ENCODE measurements at places on chromosomes 6 and 20. TPM values are rescaled to one million over a fixed set of nuclear protein-coding genes. Genes with fewer than 3 reads are reported as not detected.

The MYBL2 gene
- total RNA-seq: 1.2 TPM

GRCh38 chr6:38459291-38459690 lies 180.4 kb downstream of the BTBD9 start:
- DNase-seq: no peak

- peak; percentile 7 for DNase-seq
Measured at GRCh38 chr20:46619445-46619844, 31.8 kb downstream of the SLC13A3 start.

DNA sequence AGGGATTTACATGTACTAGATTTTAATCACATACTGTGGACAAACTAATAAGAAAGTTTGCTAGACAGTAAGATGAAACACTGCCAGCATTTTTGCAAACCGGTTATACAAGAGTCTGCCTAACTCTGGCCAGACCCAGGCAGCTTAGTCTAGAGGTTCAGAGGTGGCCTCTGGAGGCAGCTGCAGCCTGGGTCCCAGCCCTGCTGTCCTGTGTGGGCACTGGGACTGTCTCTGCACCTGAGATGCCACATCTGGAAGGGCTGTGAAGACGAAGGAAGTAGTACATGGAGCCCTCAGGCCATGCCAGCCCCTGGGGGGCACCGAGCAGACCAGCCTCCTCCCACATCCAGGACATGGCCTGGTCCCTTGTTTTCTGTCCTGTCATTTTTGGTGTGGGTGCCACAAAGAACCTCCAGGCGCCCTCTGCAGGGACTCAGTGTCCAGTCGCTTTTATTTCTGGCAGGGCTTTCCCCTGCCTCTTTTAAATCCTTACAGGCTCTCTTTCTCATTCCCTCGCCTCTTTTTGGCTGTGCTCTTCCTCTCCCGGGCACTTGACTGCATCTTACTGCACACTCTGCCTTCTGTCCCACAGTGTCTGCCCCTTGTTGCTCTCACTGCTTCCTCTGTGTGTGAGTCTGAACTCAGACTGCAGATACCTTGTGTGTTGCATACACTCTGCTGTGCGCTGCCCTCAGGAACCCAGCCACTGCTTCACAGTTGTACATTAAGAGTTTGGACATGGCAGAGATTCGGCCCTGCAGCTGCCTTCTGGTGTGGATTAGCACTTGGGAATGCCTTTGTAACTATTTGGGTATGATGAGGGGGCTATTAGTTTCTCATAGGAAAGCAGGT lies 216.7 kb downstream of the ZDHHC14 start:
- DNase-seq: peak; percentile 41

- DNase-seq: no peak
Measured at GRCh38 chr20:609371-609964, 641 bp downstream of the TCF15 start.

The NR2E1 gene
- not detected for total RNA-seq

The ARHGAP40 gene
- 37.8 TPM for total RNA-seq

The PABPC1L gene
- 7.0 TPM for total RNA-seq

GRCh38 chr20:45636513-45636912 lies 5.4 kb upstream of the WFDC9 start:
- no peak for DNase-seq

The BPI gene
- not detected for total RNA-seq

GRCh38 chr20:64072498-64073063 lies 6.7 kb downstream of the RGS19 start:
- no peak for DNase-seq

- no peak for DNase-seq
Measured at GRCh38 chr6:133730881-133731280, 158.0 kb upstream of the TCF21 start.

- no peak for DNase-seq
Measured at GRCh38 chr20:61930776-61931475, 134.8 kb downstream of the TAF4 start.

GRCh38 chr6:143607974-143608373 lies 69.8 kb upstream of the PHACTR2 start:
- DNase-seq: no peak

DNA sequence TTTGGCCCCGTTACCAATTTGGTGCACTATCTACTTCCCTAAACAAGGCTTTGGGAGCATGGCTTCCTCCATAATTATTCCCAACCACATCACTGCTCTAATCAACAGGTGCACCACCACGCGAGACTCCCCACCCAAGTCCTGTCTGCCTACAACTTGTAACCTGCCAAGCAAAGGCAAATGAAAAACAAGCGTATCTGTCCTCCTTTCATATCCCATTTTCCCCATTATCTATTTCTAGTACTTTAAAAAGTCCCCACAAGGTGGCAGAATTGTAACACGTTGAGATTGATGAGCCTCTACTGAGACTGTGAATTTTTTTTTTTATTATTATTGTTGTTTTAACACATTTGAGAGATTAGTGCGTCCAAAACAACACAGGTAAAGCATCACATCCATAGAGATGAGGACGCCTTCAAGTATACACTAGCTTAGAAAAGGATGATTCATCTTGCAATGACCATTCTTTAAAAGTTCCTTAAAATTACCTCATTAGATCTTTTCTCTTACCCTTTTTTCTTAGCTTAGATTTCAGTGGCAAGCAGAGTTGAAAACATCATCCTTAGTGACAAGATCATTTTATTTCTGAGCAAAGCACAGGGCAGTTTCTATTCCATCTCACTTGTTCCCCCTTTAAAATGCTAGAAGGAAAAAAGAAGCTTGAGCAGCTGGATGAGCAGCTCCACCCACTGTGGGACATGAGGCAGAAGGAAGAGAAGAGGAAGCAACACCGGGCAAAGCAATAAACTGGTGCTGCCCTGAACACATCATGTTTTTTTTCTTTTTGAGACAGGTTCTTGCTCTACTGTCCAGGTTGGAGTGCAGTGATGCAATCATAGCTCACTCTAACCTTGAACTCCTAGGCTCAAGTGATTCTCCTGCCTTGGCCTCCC lies 210.8 kb downstream of the ARHGAP18 start:
- DNase-seq: no peak

DNA sequence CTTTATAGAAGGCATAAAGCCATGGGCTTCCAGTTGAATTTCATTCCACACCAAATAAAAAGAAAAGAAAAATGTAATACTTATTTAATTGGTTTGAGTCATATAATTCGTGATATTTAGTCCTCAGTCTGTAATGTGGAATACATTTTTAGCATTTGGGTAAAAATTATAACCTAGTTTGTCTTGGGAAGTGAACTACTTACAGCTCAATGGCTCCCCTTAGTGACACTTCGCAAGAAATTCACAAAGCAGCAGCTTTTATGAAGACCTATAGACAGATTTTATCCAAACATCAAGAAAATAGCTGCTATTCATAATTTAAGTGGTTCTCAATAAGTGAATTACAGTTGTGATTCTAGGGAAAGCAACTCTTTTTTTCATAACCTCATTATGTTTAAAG lies 72.1 kb downstream of the RSPO3 start:
- DNase-seq: no peak

GRCh38 chr20:52993076-52993475 lies 20.9 kb downstream of the TSHZ2 start:
- no peak for DNase-seq

- no peak for DNase-seq
Measured at GRCh38 chr20:60000271-60001042, 42.2 kb downstream of the CDH26 start.

GRCh38 chr6:108163267-108163643 lies 2.6 kb upstream of the NR2E1 start:
- no peak for DNase-seq

GRCh38 chr6:18493382-18493891 lies 106.3 kb downstream of the RNF144B start:
- DNase-seq: no peak

The CCND3 gene
- total RNA-seq: 130 TPM

GRCh38 chr6:33213166-33213988 lies 5.1 kb downstream of the RING1 start:
- no peak for DNase-seq

The CD40 gene
- 15.0 TPM for total RNA-seq

- DNase-seq: no peak
Measured at GRCh38 chr20:6212903-6213302, 90.1 kb upstream of the FERMT1 start.

DNA sequence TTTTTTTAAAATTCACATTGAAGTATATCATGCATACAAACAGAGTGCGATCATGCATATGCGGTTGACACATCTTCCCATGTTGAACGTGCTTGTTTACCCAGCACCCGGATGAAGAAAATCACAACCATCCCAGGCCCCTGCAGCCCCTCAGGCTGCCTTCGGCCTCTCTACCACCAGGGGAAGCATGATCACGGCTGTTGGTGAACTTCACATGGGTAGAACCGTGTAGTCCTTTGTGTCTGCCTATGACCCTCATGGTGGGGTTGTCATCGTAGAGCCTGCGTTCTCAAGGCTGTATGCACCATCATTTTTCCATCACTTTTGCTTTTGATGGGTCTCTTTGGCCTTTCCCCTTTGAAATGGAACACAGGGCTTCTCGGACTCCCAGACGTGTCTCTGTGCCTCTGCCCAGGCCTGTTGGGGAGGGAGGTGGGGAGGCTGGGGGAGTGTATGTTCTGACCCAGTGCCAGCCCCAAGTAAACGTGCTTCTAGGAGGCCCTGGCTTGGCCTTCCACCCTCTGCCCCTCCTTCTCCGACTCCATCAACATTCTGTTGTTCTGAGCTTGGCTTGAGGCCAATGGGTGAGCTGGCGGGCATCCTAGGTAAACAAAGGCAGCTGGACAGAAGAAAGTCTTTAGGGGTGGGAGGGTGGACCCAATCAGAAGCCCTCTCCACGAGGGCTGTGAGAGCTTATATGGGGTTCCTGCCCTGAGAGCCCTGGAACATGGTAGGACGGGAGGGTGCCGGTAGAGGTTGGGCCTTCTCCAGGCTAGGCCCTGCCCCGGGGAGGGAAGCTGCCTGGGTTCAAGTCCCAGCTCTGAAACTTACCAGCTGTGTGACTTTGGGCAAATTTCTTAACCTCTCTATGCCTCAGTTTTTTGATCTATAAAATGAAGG lies 39.7 kb downstream of the TGM2 start:
- DNase-seq: no peak

- DNase-seq: no peak
Measured at GRCh38 chr6:9428421-9429172, 986.3 kb downstream of the TFAP2A start.

- DNase-seq: no peak
Measured at GRCh38 chr6:136547336-136547735, 2.9 kb downstream of the MAP7 start.

GRCh38 chr20:51400051-51400926 lies 142.2 kb downstream of the NFATC2 start:
- DNase-seq: no peak

The RIPOR3 gene
- total RNA-seq: 1.8 TPM

- DNase-seq: no peak
Measured at GRCh38 chr6:32883789-32884188, 29.8 kb downstream of the PSMB9 start.

- no peak for DNase-seq
Measured at GRCh38 chr6:133753756-133754155, 135.2 kb upstream of the TCF21 start.

The TMEM74B gene
- 5.9 TPM for total RNA-seq

- no peak for DNase-seq
Measured at GRCh38 chr6:155157101-155157500, 106.7 kb upstream of the CLDN20 start.

DNA sequence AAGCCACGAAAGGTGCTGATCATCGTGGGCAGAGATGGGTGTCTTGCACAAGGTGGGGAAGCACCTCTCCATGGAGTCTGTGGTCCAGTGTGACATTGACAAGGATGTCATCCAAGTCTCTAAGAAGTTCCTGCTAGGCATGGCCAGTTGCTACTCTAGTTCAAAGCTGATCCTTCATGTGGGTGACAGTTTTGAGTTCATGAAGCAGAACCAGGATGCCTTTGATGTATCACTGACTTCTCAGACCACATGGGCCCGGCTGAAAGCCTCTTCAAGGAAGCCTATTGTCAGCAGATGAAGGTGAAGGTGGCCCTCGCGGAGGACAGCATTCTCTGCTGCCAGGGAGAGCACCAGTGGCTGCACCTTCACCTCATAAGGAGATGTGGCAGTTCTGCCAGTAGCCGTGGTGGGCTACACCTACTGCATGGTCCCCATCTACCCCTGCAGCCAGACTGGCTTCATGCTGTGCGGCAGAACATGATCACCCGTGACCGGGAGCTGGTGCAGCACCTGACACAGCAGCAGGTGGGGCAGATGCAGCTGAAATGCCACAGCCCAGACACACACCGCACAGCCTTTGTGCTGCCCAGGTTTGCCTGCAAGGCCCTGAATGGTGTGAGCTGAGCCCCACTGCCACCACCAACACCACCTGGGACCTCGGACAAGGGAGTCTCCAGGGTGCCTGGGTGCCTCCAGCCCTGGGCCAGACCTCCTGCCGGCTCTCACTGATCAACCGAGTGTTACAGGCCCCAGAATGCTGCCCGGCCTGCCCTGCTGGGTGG lies 75.0 kb upstream of the SULF2 start:
- no peak for DNase-seq

DNA sequence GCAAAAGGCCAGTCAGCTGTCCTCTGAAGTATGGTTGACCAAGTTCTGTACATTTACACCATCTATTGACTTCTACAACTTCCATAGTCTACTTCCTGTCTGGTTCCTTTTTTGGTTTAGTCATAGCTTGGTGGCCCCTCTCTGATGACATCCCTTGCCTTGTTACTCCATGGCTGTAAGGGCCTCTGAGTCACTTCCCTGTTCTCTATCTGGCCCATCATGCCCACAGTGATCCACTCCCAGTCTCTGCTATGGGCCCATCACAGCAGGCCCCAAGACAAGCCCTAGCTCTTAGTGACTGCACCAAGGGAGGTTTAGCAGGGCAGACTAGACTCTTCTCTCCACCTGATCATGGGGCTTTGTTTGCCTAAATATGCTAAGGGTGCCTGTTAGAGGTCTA lies 441.6 kb downstream of the HACE1 start:
- no peak for DNase-seq

- DNase-seq: no peak
Measured at GRCh38 chr6:84554706-84555105, 209.7 kb downstream of the TBX18 start.

DNA sequence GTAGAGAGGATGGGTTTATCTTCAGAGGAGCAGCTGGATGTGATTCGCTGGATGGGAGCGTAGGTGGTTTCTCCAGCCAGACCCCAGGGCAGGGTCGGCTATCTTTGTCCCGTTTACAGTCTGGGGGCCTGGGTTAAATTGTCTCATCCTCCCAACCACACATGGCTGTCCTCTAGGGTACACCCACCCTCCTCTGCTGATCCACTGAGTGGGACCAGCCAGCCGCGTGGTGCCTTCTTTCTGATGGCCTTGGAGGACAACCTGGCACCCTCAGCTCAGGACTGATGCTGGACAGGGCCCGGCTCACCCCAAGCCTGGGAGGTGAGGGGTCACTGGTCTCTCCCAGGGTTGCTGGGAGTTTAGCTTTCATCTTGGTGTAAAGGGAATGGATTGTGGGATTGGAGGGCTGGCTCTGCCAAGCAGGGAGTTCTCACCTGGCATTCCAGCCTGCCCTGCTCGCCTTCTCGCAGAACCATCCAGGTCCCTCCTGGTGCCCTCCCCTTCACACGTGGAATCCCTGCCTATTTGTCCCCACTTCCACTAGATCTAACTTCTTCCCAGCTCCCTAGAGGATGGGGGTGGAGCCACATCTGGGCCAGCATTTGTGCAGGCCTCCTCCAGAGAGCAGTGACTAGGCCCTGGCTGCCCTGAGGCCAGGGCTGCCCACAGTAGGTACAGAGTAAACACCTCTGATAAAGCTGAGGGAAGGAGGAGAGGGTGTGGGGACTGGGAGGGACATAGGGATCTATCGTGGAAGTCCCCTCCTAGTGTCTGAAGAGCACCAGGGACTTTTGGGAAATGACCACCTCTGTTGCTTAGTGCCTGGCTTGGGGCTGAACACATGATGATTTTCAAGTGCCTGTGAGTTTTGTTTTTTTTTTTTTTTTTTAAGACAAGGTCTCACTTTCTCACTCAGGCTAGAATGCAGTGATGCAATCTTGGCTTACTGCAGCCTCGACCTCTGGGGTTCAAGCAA lies 1.6 kb downstream of the ITPR3 start:
- no peak for DNase-seq
